ENCODE measurements at places on chromosomes 5 and 9. TPM values are rescaled to one million over a fixed set of nuclear protein-coding genes. Genes with fewer than 3 reads are reported as not detected.

- no peak for DNase-seq
- no peak overlapping the region for H3K4me3 ChIP-seq
- H3K4me1 ChIP-seq: no peaks in the 10 kb centered on the region
- H3K27ac ChIP-seq: no peak overlapping the region
- H3K27me3 ChIP-seq: no peaks in the 10 kb centered on the region
These were observed 96.7 kb upstream of the ARAP3 start for GRCh38 chr5:141778683-141779082.

GRCh38 chr9:89408628-89409101, 89.2 kb downstream of the SEMA4D start:
- H3K4me1 ChIP-seq: no peaks in the 10 kb centered on the region
- no peaks in the 10 kb centered on the region for H3K27me3 ChIP-seq
- no peak overlapping the region for H3K4me3 ChIP-seq

- H3K36me3 ChIP-seq: no peaks in the 10 kb centered on the region
- H3K4me1 ChIP-seq: no peaks in the 10 kb centered on the region
- H3K4me3 ChIP-seq: no peak overlapping the region
- DNase-seq: no peak
These were observed 6.1 kb downstream of the RUSC2 start for GRCh38 chr9:35495984-35496383.

DNA sequence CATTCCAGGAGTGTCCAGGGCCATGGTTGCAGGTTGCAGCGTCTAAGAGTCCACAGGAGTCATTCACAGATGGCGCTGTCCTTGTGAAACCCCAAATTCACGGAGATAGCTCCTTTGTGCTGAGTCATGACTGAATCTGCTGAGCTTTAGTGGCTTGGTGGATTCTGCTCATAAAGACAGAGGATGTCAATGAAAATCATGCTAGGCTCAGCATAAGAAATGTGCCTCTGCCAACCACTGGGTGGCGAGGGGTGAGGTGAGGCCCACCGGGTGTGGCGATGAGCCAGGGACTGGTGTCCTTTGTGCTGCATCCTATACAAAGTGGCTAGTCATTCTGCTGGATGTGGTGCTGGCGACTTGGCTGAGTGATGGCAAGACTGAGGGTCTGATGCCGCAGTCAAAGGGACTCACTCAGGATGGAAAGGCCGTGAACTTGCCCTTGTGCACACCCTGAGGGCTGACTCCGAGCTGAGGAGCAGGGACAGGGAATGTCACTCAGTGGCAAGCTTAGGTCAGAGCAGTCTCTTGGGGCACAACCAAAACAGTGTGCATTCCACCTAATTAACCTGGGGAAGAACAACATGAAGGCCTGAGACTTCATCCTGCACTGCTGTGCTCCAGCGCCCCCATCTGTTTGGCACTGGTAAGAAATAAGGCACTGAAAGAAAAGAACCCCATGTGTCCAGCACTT, 71.5 kb downstream of the DAP start:
- H3K27me3 ChIP-seq: no peaks in the 10 kb centered on the region
- no peaks in the 10 kb centered on the region for H3K4me1 ChIP-seq
- no peak overlapping the region for H3K27ac ChIP-seq
- no peak for DNase-seq
- no peak overlapping the region for H3K4me3 ChIP-seq

ARL14EPL gene
- not detected for total RNA-seq

DNA sequence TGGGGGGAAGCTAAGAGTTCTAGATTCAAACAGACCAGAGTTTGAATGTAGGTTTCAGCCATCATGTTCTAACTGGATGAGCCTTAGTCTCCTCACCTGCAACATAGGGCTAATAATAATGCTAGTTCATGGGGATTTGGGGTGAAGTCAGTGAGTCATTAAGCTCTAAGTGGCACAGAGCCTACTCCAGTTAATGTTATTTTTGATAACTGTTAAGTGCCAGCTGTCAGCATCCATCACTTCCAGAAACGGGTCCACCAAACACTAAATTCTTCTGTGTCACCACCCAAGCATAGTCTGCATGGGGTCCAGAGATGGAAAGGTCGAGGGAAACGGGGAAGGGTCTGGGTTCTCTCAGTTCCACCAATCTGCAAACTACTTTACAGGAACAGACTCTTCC, 1.8 kb upstream of the TSC1 start:
- no peak overlapping the region for H3K4me3 ChIP-seq
- H3K4me1 ChIP-seq: no peaks in the 10 kb centered on the region
- H3K27ac ChIP-seq: no peak overlapping the region
- no peaks in the 10 kb centered on the region for H3K36me3 ChIP-seq
- no peaks in the 10 kb centered on the region for H3K27me3 ChIP-seq
- no peak for DNase-seq

COL23A1 gene
- total RNA-seq: 0.32 TPM

DNA sequence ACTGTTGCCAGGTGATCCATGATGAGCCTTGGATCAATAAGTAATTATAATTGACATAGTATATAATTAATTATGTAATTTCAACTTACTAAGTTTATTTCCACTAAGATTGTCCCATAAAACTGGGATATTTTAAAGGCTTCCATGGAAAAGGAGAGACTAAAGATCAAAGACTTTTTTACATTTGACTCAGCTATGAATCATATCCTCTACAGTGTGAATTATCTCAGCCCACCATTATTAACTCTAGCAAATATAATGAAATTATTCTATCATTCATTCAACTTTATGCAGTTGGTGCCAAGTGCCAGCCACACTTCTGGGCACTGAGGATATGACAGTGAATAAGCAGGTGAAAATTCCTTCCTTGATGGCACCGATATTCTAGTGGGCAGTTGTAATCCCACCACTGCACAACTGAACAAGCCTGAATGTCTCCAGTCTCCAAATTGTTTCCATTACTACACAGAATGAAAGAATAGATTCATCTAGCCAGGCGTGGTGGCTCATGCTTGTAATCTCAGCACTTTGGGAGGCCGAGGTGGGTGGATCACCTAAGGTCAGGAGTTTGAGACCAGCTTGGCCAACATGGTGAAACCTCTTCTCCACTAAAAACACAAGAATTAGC, 21.9 kb upstream of the TXN start:
- no peak for DNase-seq
- H3K4me1 ChIP-seq: no peaks in the 10 kb centered on the region
- no peaks in the 10 kb centered on the region for H3K27me3 ChIP-seq
- no peak overlapping the region for H3K27ac ChIP-seq
- H3K4me3 ChIP-seq: no peak overlapping the region

DNA sequence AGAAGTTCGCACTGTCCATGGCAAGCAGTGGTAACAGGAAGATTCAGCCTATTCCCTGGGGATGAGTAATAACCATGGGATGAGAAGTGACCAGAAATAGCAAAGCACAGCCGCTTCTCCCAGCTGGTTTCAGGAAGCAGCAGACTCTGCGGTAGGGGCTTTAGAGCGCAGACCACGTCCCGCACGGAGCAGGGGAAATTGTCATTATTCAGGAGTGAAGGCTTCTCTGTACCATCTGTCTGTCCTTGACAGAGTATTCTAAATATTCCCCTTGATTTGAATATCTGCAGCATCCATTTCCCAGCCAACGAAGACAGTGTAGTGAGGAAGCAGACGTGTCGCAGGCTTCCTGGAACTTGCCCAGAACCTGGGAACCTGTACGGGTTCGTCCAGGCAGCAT, 159.6 kb downstream of the NXNL2 start:
- no peak overlapping the region for H3K27ac ChIP-seq
- no peaks in the 10 kb centered on the region for H3K27me3 ChIP-seq
- no peaks in the 10 kb centered on the region for H3K36me3 ChIP-seq
- no peak for DNase-seq
- H3K4me1 ChIP-seq: no peaks in the 10 kb centered on the region
